ENCODE measurements at places on chromosomes 16 and 17.
A peak's percentile ranks its signal among the peaks of the same experiment; 100 is the strongest.

GRCh38 chr17:8806926-8807550, 7.9 kb upstream of the MFSD6L start:
- H3K27me3 ChIP-seq = no peaks in the 10 kb centered on the region
- peak; percentile 34 for DNase-seq
- H3K4me3 ChIP-seq = peak overlapping the region; percentile 56
- H3K4me1 ChIP-seq = peaks cover 42% of the 10 kb centered on the region

GRCh38 chr17:77424585-77425344, 284.0 kb downstream of the SEC14L1 start:
- peaks cover 70% of the 10 kb centered on the region for H3K4me1 ChIP-seq
- H3K4me3 ChIP-seq = no peak overlapping the region
- H3K27ac ChIP-seq = no peak overlapping the region
- DNase-seq = no peak

GRCh38 chr16:31400191-31400590, 7.1 kb downstream of the ITGAD start:
- H3K27me3 ChIP-seq = peaks cover 2% of the 10 kb centered on the region
- H3K27ac ChIP-seq = no peak overlapping the region

- no peaks in the 10 kb centered on the region for H3K27me3 ChIP-seq
- H3K36me3 ChIP-seq = no peaks in the 10 kb centered on the region
- no peak overlapping the region for H3K4me3 ChIP-seq
- no peak overlapping the region for H3K27ac ChIP-seq
- no peaks in the 10 kb centered on the region for H3K4me1 ChIP-seq
Measured at GRCh38 chr16:49631187-49632041, 224.5 kb downstream of the ZNF423 start.

DNA sequence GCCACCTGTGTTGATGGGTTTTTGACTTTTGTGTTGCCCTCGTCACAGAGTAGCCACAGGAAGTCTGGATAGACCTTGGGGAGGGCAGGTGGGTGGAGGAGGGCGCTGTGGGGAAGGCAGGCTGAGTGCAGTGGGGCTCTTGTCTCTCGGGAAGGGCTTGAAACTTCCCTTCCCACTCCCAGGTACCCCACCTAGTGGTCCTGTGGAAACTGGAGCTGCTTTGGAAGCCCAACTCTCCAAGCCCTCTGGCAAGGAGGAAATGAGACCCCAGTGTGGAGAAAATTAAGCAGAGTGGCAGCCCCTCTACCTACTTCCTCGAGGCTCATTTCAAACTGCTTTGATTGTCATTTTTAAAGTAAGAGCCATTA, 9.2 kb downstream of the CA5A start:
- peaks cover 35% of the 10 kb centered on the region for H3K4me1 ChIP-seq
- H3K36me3 ChIP-seq = no peaks in the 10 kb centered on the region
- H3K27me3 ChIP-seq = peaks cover under 1% of the 10 kb centered on the region
- DNase-seq = no peak

Data from activated B cell treated with CpG ODN at 0.5 μM for 24 hours (primary cell).